ENCODE measurements at places on chromosomes 3 and 15.

DNA sequence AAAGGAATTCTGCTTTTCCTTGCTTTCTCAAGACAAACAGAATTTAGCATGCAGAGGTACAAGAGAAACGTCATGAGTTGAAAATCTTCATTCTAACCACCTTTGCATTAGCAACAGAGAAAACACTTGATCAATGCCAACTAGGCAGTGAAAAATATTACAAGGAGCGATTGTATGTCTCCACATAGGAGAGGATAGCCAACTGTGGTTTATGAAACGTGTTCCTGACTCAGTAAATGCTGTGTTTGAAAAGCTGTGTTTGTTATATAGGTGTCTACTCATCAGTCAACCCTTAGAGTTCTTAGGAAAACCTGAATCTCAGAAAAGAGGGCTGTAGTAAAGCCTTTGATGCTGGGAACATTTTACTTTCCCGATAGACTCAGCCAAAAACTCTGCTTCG is 102.4 kb downstream of the FRMD4B start:
- no peak overlapping the region for H3K27ac ChIP-seq
- DNase-seq: no peak
- H3K4me3 ChIP-seq: no peak overlapping the region
- peaks cover 14% of the 10 kb centered on the region for H3K4me1 ChIP-seq
- H3K27me3 ChIP-seq: no peaks in the 10 kb centered on the region

DNA sequence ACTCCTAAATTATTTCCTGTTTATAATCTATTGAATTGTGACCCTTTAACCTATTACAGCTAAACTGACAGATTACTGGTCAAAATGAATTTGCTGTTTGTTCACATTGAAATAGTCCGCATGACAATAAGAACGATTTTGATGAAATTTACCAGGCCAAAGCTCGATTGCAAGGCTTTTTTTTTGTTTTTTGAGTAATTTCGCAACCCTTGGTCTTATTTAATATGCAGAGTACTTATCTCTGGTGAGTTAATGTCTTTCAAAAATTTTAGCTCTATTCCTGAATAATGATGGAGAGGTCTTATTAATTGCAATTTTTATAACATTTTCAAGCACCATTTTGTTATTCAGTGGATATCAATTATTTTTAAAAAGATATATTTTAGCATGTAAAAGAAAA is 362.4 kb downstream of the OTOL1 start:
- H3K27ac ChIP-seq: no peak overlapping the region
- no peak for DNase-seq
- no peak overlapping the region for H3K4me3 ChIP-seq
- H3K27me3 ChIP-seq: no peaks in the 10 kb centered on the region
- no peaks in the 10 kb centered on the region for H3K36me3 ChIP-seq
- H3K4me1 ChIP-seq: peaks cover 11% of the 10 kb centered on the region

DNA sequence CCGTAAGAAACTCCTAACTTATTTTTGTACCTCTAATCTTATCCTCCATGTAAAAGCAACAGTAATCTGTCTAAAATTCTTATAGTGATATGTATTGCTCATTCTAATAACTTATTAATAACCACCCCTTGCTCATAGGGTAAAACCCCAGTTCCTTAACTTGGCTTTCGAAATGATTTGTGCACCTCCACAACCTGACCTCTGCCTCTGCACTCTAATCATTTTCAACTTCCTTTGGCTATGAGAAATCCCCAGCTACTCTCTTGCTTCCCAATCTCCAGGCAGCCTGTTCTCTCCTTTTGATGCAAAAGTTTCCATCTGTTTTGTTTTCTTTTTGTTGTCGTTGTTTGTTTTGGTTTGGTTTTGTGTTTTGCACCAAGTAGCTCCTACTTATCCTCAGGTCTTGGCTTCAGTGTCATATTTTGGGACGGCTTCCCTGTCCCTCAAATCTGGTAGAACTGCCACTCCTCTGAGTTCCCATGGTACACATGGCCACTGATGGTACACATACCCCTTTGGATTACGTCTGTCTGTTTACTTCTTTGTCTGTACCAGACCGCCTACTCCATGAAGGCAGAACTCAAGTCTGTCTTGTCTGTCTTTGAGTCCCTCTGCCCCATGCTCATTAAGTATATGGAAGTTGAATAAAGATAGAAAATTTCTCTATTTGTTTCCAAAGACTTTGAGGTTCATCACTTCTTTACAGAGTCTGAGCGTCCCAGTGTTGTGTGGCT is 105.6 kb upstream of the TGFBR2 start:
- H3K4me3 ChIP-seq: no peak overlapping the region
- peaks cover 51% of the 10 kb centered on the region for H3K4me1 ChIP-seq
- no peak for DNase-seq
- no peaks in the 10 kb centered on the region for H3K36me3 ChIP-seq
- H3K27me3 ChIP-seq: no peaks in the 10 kb centered on the region

GRCh38 chr15:40984964-40985363 is 31.7 kb downstream of the CHAC1 start:
- peaks cover 18% of the 10 kb centered on the region for H3K36me3 ChIP-seq
- H3K27ac ChIP-seq: no peak overlapping the region
- no peaks in the 10 kb centered on the region for H3K4me1 ChIP-seq
- no peaks in the 10 kb centered on the region for H3K27me3 ChIP-seq
- H3K4me3 ChIP-seq: no peak overlapping the region

DNA sequence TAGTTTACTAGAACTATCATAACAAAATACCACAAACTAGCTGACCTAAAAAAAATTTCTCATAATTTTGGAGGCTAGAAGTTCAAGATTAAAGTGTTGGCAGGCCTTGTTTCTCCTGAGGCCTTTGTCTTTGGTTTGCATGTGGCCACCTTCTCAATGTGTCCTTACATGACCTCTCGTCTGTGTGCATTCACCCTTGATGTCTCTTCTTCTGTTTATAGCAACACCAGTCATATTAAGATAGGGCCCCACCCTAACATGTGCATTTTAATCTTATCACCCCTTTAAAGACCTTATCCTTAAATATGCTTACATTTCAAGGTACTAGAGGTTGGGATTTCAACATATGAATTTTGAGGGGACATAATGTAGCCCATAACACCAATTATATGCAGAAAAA is 177.0 kb downstream of the ZBBX start:
- no peaks in the 10 kb centered on the region for H3K4me1 ChIP-seq
- H3K36me3 ChIP-seq: no peaks in the 10 kb centered on the region
- no peaks in the 10 kb centered on the region for H3K27me3 ChIP-seq
- no peak overlapping the region for H3K4me3 ChIP-seq
- H3K27ac ChIP-seq: no peak overlapping the region

DNA sequence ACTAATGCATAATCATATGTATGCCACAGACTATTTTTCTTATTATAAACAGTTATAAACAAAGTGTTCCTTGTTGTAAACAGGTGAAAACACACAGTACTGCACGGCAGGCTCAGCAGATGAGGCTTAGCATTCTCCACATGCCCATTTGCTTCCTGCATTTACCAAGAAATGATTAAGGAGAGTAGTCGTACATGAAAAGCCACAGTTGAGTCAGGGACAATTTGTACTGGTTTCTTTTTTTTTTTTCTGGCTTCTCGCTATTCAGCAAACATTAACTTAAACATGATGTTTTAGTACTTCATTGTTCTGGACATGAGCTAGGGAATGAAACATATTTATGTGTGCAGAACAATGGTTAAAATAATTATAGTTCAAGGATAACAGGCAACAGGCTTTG is 63.4 kb downstream of the GHSR start:
- DNase-seq: no peak
- H3K4me1 ChIP-seq: peaks cover 16% of the 10 kb centered on the region
- H3K27ac ChIP-seq: no peak overlapping the region
- no peaks in the 10 kb centered on the region for H3K27me3 ChIP-seq
- no peak overlapping the region for H3K4me3 ChIP-seq

All from Calu3 (cell line).